ENCODE measurements at places on chromosomes 1 and 21. TPM values are rescaled to one million over a fixed set of nuclear protein-coding genes. Genes with fewer than 3 reads are reported as not detected.

Gene FMO5
- 1.5 TPM for total RNA-seq

Gene COL6A2
- 310 TPM for total RNA-seq

Gene KCNC4
- 0.26 TPM for total RNA-seq

Gene CLCNKB
- total RNA-seq: not detected

Gene EVA1C
- total RNA-seq: 19.6 TPM

Gene MOV10
- 57.0 TPM for total RNA-seq

Gene AUNIP
- 5.9 TPM for total RNA-seq

Gene PSMD4
- 297 TPM for total RNA-seq

Gene RXFP4
- not detected for total RNA-seq

Gene SLC1A7
- 4.5 TPM for total RNA-seq

Gene C4BPA
- not detected for total RNA-seq

All from SJSA1 (cell line).